Ureter (tissue), 1 donor: ENCODE measurements at places on chromosomes 3 and 15. TPM values are rescaled to one million over a fixed set of nuclear protein-coding genes. Genes with fewer than 3 reads are reported as not detected.

GRCh38 chr3:115099986-115100571 is 47.0 kb downstream of the ZBTB20 start:
- DNase-seq, result no peak

- DNase-seq, result no peak
Observed at GRCh38 chr3:25433106-25433505, 5.0 kb downstream of the RARB start.

ZIC4 gene
- not detected for total RNA-seq

GRCh38 chr15:29516929-29517328 is 247.3 kb upstream of the NSMCE3 start:
- no peak for DNase-seq

CFAP100 gene
- total RNA-seq, result not detected

DNA sequence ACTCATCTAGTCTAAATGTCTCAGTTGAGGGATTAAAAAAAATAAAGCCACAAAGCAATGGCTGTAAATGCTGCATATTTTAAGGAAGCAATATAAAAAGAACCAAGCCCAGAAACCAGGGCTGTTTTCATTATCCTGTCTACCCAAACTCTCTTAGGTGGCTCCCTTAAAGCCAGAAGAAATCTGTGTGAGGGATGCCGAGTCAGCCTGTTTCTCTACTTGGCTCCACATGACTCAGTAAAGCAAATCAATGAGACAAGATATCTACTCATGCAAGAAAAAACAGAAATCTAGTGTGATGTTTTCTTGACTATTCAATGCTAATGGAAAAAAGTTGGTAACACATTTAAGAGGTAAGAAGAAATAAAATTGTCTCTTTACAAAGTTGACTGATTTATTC is 296.2 kb downstream of the ZBTB20 start:
- no peak for DNase-seq

PP2D1 gene
- total RNA-seq, result not detected

DNA sequence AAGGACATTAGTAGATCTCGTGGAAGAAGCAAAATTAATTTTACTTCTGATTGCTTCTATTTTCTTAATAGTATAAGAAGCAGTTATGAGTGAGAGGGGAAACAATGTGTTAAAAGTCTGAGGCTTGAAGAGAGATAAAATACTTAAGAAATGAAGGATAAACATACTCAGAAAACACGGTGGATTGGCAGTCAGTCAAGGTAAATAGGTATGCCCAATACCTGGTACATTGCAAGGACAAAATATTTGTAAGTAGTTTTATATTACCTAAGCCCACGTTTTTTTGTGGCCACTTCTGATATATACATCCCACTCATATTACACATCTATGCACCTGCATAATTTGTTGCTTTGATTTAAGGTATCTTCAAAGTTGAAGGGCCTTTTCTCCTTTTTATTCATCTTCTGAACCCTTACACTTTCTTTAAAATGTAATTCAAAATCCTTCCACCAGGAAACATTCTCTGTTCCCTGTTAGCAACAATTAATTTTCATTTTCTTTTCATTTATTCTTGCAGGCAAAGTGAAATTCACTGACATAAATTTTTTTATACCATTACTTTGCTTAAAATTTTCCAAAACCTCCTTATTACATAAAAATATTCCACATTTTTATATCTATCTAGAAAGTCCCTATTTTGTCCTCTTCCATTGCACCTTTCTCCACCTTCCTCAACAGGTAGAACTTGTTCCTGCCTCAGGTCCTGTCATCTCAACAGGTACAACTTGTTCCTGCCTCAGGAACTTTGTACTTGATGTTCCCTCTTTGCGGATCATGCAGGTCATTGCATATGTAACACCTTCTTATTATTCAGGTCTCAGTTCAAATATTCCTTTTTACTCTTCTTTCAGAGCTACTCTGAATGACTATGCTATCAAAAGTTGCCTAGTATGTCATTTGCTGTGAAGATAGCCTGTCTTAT is 755.7 kb upstream of the ALCAM start:
- DNase-seq, result no peak

GRCh38 chr15:25862071-25862471 is 1.1 kb downstream of the ATP10A start:
- no peak for DNase-seq

- peak; percentile 79 for DNase-seq
Observed at GRCh38 chr15:75732809-75733451, 20.3 kb upstream of the CSPG4 start.

COL7A1 gene
- 62.9 TPM for total RNA-seq

- no peak for DNase-seq
Observed at GRCh38 chr3:112967828-112968227, 7.1 kb downstream of the CD200R1 start.

SPATA12 gene
- total RNA-seq, result not detected

DNA sequence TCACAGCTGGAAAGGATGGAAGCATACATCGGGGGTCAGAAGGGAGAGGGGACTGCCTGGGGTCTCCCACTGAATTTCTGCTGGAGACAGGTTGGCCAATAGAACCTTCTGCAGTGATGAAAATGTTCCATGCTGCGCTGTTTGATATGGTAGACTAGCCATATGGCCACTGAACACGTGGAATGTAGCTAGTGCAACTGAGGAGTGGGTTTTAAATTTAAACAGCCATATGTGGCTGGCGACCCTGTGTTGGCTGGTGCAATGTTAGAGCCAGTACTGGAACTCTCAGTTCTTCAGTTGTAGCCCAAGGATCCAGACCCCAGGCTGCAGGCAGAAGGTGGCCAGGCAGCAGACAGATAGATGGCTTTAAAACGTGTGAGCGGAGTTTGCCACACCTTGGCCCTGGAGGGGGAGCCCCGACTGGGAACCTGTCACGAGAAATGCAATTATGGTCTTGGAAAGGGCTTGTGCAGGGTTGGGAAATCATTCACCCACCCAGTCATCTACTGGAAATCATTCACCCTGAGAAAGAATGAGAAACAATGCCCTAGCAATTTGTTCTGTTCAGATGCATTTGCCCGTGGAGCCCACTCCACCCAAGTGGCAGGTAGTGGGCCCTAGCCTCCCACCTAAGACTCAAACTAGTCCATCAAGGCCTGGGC is 127.6 kb downstream of the FBLN2 start:
- DNase-seq, result no peak

GRAMD1C gene
- total RNA-seq, result 11.1 TPM

TM4SF4 gene
- total RNA-seq, result not detected

DNA sequence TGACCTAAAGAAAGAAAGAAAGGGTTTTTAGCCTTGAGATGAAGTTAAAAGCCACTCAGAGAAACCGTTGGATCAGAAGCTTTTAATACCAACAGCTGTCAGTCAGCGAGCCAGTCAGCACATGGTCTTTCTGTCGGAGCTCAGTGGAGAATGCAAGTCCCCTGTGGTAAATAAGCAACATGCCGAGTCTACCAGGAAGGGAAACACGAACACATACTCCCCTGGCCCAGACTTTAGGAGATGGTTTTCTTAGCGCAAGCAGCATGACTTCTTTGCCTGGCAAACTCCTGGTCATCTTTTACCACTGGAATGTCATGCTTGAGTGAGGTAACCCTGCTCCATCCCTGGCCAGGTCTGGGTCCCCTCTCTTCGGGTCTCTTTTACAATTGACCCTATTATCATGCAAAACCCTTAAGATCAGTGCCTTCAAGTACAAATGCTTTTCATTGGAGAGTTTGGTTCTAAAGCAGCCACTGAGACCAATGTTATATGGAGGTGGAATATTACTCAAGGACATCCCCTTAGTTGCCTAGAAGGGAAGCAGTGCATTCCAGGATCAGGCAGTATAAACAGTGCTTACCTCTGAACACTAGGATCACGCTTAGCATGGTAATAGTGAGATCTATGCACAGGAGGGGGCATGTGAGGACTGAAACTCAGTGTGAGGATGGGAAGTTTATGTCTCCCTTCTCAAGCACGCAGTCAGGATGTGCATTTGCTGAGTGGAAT is 28.2 kb downstream of the SLCO3A1 start:
- no peak for DNase-seq

MELTF gene
- total RNA-seq, result 3.4 TPM

GRCh38 chr3:103513003-103513402 is 1078.2 kb downstream of the ZPLD1 start:
- no peak for DNase-seq

SLC22A13 gene
- 0.68 TPM for total RNA-seq

GRCh38 chr3:194806991-194807630 is 121.4 kb downstream of the FAM43A start:
- DNase-seq, result no peak

CCR8 gene
- total RNA-seq, result not detected

DNA sequence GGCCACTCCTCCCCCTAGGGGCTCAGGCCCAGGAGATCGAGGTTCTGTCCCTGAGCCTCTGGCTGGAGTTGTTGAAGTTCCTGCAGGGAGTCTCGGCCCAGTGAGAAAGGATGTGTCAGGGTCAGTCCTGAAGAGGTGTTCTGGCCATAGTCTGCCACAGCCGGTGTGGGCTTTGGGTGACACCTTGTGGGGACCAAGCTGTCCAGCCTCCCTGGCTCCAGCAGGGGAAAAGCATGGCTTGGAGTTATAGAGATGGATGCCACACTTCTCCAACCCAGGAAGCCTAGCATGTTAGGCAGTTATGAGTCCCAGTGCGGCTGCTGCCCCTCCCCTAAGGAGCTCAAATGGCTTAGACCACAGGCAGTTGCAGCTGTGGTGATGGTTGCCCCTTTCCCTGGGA is 945.6 kb upstream of the GBE1 start:
- no peak for DNase-seq
